Ascending aorta (tissue), 2 donors: ENCODE measurements at places on chromosomes 2 and 18. TPM values are rescaled to one million over a fixed set of nuclear protein-coding genes. Genes with fewer than 3 reads are reported as not detected.

The TMEFF2 gene
- not detected for total RNA-seq

The CRYBA2 gene
- total RNA-seq, result not detected

The TRIM43 gene
- not detected for total RNA-seq

DNA sequence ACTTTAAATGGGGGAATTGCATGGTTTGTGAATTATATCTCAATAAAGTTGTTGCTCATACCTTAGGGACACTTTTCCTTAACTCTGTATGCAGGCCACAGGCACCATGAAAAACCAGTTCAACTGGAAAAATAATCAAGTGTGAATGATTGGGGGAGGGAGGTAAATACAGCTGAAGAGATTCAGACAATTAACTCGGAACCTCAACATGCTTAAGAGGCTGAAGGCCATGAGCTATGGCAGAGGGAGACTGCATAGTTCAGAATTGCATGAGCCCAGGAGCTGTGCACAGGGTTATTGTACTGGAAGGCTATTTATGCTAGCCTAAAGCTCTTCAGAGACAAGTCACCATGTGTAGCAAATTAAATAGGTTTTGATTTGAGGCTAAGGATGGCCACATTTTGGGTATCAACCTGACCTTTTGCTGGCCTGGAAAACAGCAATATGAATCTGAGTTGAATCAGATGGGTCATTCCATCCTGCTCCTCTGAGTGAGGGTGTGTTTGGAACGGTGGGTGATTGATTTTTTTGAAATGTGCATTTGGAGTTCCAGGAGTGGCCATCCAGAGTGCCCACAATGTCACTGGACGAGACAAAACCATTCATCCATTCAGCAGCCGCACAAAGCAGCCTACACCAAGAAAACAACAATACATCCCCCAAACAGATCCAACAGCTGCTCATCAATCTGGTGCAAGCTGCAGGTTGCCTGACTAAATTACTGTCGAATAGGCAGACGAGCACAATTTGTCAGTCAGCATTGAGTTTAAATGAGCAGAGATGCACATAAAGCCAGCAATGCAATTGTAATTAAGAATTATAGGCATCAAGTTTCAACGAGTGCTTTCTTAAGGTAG, 42.5 kb downstream of the HRH4 start:
- no peak overlapping the region for H3K27ac ChIP-seq
- H3K27me3 ChIP-seq, result no peaks in the 10 kb centered on the region
- H3K4me1 ChIP-seq, result no peaks in the 10 kb centered on the region
- no peak overlapping the region for H3K4me3 ChIP-seq

The DTYMK gene
- 25.0 TPM for total RNA-seq

The ALPI gene
- total RNA-seq, result not detected

DNA sequence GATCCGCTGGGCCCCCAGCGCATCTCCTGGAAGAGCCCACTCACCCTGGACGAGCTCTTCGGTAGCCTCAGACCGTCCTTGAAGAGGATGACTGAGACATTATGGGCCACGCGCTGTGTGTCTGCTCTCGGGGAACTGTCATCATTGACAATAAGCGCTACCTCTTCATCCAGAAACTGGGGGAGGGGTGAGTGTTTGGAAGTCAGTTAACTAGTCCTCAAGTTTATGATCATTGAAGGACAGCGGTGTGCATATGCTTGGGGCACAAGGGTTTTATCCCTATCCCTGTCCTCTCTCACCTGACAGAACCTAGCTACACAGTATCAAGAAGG, 586 bp downstream of the STK16 start:
- peak overlapping the region; percentile 99 for H3K27ac ChIP-seq
- H3K4me3 ChIP-seq, result peak overlapping the region; percentile 82
- no peak for DNase-seq
- peaks cover 45% of the 10 kb centered on the region for H3K4me1 ChIP-seq
- H3K36me3 ChIP-seq, result peaks cover 16% of the 10 kb centered on the region

DNA sequence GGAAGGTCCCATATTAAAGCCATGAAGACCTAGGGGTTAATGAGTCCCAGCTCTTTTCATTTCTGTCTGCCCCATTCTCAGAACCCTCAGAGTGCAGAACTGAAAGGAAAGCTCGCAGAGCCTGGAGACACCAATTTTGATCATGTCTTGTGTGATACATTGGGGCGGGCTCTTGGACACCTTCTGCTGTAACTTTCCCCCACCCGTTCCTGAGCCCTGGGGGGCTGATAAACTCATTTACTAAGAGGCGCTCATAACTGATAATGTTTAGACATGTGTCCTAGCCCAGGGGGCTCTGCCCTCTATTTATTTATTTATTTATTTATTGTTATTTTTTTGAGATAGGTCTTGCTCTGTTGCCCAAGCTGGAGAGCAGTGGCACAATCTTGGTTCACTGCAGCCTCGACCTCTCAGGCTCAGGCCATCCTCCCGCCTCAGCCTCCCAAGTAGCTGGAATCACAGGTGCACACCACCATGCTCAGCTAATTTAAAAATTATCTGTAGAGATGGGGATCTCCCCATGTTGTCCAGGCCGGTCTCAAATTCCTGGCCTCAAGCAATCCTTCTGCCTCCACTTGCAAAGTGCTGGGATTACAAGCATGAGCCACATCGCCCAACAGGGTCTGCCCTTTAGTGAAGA, 72.4 kb upstream of the HAAO start:
- H3K36me3 ChIP-seq, result no peaks in the 10 kb centered on the region
- no peaks in the 10 kb centered on the region for H3K27me3 ChIP-seq
- no peak for DNase-seq
- peaks cover 22% of the 10 kb centered on the region for H3K4me1 ChIP-seq
- H3K27ac ChIP-seq, result peak overlapping the region; percentile 88

DNA sequence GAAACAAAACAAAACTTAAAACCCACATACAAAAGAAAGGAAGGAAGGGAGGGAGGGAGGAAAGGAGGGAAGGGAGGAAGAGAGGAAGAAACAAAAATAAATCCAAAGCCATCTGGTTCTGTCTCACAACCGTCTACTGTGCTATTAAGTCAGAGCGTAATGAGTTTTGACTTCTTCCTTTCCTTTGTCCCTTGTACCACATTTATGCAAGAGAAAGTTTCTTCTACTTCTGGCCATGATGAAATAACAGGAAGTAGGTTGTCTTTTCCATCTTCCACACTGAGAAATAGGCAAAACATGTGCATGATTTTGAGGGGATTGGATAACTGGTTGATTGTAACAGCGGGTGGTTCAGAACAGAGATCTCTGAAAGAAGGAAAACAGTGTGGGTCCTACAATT, 121.4 kb downstream of the CTAGE1 start:
- H3K27me3 ChIP-seq, result no peaks in the 10 kb centered on the region
- H3K36me3 ChIP-seq, result no peaks in the 10 kb centered on the region
- H3K27ac ChIP-seq, result no peak overlapping the region
- DNase-seq, result no peak

The PSTPIP2 gene
- 1.6 TPM for total RNA-seq

GRCh38 chr2:239710953-239711861, 310.4 kb upstream of the HDAC4 start:
- H3K4me3 ChIP-seq, result no peak overlapping the region
- H3K36me3 ChIP-seq, result no peaks in the 10 kb centered on the region
- peaks cover 2% of the 10 kb centered on the region for H3K4me1 ChIP-seq

DNA sequence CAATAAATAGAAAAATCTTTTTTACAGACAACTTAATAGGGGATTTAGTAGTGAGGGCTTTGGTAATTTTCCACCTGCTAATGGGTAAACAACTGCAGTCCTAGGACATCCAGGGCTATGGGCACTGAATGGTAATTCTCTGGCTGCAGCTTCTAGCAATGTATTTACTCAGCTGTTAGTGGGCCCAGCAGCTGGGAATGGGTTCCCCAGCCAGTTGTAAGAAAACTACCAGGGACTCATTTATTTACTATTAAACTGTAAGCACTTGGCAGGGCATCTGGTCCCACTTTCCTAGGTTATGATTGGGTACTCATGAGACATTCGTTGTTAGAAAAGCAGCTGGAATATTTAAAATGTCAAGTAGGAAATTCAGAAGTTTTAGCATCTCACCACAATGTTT, 363.8 kb upstream of the TRIB2 start:
- H3K36me3 ChIP-seq, result no peaks in the 10 kb centered on the region
- no peak for DNase-seq
- no peak overlapping the region for H3K4me3 ChIP-seq
- H3K27ac ChIP-seq, result no peak overlapping the region
- no peaks in the 10 kb centered on the region for H3K4me1 ChIP-seq
- no peaks in the 10 kb centered on the region for H3K27me3 ChIP-seq

GRCh38 chr2:647003-647560, 30.1 kb downstream of the TMEM18 start:
- no peaks in the 10 kb centered on the region for H3K36me3 ChIP-seq
- DNase-seq, result no peak
- no peaks in the 10 kb centered on the region for H3K4me1 ChIP-seq
- H3K4me3 ChIP-seq, result no peak overlapping the region
- H3K27ac ChIP-seq, result no peak overlapping the region
- no peaks in the 10 kb centered on the region for H3K27me3 ChIP-seq
